ENCODE measurements at places on chromosomes 4 and X. TPM values are rescaled to one million over a fixed set of nuclear protein-coding genes. Genes with fewer than 3 reads are reported as not detected.

The GPM6B gene
- 7.0 TPM for total RNA-seq

GRCh38 chr4:149296503-149296902 is 519.1 kb downstream of the IQCM start:
- no peaks in the 10 kb centered on the region for H3K27me3 ChIP-seq
- H3K4me3 ChIP-seq = no peak overlapping the region
- no peak for DNase-seq
- peaks cover 30% of the 10 kb centered on the region for H3K4me1 ChIP-seq
- peaks cover 3% of the 10 kb centered on the region for H3K36me3 ChIP-seq
- H3K27ac ChIP-seq = peak overlapping the region; percentile 83

GRCh38 chr4:11106759-11107158 is 321.9 kb downstream of the HS3ST1 start:
- DNase-seq = no peak
- no peaks in the 10 kb centered on the region for H3K27me3 ChIP-seq
- H3K27ac ChIP-seq = no peak overlapping the region
- H3K36me3 ChIP-seq = no peaks in the 10 kb centered on the region

- no peaks in the 10 kb centered on the region for H3K36me3 ChIP-seq
- no peak overlapping the region for H3K4me3 ChIP-seq
- no peak for DNase-seq
- H3K27me3 ChIP-seq = no peaks in the 10 kb centered on the region
These were observed 72.5 kb downstream of the FGF13 start for GRCh38 chrX:138638996-138639395.

- no peaks in the 10 kb centered on the region for H3K27me3 ChIP-seq
- H3K27ac ChIP-seq = no peak overlapping the region
- no peaks in the 10 kb centered on the region for H3K36me3 ChIP-seq
- no peak overlapping the region for H3K4me3 ChIP-seq
- no peaks in the 10 kb centered on the region for H3K4me1 ChIP-seq
These were observed 944.4 kb upstream of the GRID2 start for GRCh38 chr4:91359041-91360031.

DNA sequence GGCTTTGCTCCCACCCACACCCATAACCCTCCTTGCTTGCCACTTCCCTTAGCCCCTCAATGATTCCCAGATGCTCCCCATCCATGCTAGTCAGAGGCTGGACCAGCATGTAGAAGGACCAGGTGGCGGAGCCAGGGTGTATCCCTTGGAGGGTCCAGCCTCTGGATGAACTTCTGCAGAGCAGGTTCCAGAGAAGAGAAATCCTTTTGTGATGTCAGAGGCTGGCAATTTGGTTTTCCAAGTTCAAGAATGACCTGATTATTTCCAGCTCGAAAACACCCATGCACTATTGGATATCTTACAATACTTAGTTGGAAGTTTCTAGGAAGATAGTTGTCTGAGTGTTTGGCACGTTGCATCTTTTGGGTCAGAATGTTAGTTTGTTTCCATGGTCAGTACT is 168.3 kb upstream of the RPS6KA3 start:
- H3K27ac ChIP-seq = no peak overlapping the region
- H3K4me3 ChIP-seq = no peak overlapping the region
- H3K27me3 ChIP-seq = no peaks in the 10 kb centered on the region
- H3K4me1 ChIP-seq = peaks cover 3% of the 10 kb centered on the region
- no peak for DNase-seq

DNA sequence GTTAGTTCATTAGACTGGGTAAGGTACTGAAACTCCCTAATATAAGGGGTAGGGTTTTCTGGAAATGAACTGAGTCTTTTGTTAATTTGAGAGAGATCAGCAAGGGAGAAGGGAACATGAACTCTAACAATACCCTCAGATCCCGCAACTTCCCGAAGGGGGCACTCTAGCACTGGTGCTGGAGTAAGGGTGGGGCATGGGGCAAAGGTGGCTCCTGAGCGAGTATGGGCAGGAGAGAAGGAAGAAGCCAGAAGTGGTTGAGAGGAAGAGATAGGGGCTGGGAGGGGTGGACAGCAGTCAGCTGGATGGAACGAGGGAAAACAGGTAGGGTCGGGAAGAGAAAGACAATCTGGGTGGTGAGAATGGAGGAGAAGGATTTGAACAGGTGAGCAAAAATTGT is 183.2 kb upstream of the MAGEE2 start:
- no peaks in the 10 kb centered on the region for H3K36me3 ChIP-seq
- H3K4me3 ChIP-seq = no peak overlapping the region
- H3K27me3 ChIP-seq = no peaks in the 10 kb centered on the region
- H3K27ac ChIP-seq = no peak overlapping the region
- H3K4me1 ChIP-seq = no peaks in the 10 kb centered on the region

DNA sequence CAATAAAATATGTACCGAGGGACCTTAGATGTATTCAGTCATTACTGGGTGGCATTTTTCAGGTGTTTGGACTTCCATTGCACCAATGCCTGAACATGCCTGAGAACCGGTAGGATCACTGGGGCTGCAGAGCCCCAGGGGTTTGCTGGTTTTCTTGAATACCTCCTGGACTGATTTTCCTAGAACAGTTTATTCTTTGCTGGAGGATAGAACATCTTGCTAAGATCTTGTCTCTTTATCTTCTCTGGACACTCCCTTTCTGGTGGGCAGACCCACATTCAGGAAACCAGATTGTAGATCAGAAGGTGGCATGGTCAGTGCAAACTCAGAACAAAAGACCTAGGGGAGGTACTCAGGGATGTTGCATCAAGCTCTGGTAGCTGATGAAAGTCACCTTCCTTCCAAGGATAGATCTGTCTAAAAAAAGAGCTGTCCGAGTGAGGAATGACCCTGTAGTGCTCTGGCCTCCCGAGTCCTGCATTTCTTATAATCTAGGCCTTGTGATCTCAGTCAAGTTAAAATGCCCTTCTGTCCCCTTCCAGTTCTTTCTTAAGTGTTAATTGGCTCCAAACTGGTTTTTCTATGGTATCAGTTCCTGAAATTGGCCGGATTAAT is 84.8 kb downstream of the CLDN34 start:
- H3K4me3 ChIP-seq = no peak overlapping the region
- peaks cover 11% of the 10 kb centered on the region for H3K36me3 ChIP-seq
- no peak for DNase-seq
- no peaks in the 10 kb centered on the region for H3K27me3 ChIP-seq

All from mesothelial cell of epicardium (in vitro differentiated cells).